ENCODE measurements at places on chromosomes 11 and 22.

GRCh38 chr22:28869736-28870135 is 13.6 kb upstream of the ZNRF3 start:
- no peak for DNase-seq

DNA sequence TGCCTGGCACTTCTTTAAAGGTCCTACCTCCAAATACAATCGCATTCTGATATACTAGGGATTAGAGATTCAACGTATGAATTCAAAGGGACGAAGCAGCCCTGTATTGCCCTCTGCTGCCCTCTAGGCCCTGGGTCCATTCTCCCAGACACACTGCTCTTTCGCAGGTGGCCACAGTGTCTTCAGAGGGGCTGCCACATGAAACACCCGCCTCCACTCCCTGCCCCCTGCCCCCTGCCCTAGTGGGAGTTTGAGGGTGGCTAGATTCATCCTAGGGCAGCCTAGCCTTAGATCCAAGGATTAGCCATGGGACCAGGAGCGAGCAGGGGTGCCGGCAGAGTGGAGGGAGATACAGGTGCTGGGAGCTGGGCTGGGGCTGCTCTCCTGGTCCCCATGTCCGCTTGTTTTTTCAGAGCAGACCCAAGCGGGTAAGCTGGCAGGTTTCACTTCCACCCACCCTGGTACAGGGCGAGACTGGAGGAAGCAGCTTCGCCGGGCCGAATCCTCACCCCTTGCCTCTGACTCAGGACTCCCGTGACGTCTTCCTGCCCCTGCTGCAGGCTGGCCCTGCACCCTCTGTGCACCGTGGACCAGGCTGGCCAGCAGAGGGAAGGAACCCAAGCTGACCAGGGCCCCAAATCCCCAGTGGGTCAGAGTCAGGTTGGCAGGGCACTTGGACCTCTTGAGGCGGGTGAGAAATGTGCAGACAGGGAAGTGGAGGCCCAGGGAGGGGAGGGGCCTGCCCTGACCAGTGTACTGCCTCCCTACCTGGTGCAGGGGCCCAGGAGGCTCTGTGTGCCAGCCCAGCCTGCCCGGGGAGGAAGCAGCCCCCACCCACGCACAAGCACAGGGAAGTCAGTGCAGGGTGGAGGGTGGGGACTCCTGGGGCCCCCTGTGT is 28.4 kb upstream of the HMOX1 start:
- peak; percentile 47 for DNase-seq

DNA sequence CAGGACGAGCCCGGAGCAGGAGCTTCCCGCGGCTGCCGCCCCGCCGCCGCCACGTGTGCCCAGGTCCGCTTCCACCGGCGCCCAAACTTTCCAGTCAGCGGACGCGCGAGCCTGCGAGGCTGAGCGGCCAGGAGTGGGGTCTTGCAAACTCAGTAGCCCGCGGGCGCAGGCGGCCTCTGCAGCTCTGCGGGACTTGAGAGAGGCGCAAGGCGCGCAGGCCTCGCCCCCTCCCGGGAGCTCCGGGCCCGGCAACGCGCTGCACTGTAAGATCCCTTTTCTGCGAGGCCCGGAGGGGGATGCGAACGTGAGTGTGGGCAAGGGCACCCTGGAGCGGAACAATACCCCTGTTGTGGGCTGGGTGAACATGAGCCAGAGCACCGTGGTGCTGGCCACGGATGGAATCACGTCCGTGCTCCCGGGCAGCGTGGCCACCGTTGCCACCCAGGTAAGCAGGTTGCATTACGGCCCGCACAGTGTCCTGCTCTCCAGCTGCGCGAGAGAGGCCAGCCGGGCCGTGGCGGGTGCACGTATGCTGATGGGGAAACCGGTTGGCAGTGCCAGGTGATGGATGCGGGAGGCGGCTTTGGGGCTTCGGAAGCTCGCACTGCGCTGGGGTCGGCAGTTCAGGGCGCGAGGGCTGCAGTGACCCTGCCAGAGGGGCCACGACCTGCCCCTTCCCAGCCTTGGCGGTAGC is 2.0 kb downstream of the SLC6A5 start:
- no peak for DNase-seq

DNA sequence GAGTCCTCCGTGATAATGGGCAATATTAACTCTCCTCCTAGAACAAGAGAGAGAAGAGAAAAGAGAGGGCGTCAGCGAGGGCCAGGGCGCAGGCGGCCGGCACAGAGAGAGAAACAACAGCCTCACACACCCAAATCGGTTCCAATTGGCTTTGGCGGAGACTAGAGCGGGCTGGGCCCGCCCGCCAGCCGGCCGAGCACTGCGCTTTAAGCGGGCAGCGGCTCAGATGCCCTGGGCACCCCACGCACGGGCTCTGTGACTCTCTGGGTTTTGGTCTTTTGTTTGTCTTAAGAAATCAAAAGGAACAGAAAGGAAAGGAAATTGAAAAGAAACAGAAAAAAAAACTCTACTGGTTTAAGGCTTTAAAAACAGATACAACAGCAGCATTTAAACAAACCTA is 17.0 kb downstream of the SLC22A12 start:
- no peak for DNase-seq

- DNase-seq: no peak
Measured at GRCh38 chr11:26283852-26284408, 48.0 kb upstream of the ANO3 start.

DNA sequence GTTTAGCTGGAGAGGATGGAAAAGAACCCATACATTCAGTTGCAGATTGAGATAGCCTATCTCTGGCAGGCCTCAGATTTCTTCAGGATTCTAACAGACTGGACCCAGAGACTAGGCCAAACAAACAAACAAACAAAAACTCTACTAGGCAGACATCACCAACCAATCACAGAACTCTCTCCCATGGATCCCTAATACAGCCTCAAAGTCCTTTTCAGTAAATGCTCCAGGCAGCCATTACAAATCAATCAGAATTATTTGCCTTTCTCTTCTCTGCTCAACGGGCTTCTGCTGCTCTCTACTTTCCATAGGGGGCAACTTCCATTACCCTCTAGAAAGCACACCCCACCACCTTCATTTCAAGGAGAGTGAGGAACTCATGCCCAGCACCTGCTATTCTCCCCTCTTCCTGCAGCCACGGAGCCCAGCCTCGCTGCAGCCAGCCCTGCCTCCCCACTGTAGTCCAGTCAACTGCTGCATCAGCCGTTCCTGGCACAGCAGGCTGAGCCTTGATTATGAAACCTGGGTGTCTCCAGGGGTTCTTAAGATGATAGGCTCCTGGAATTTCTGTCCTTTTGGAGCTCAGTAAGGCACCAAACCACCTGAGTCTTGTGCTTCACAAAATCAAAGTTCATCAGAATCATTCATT is 19.0 kb upstream of the SMIM35 start:
- DNase-seq: no peak

DNA sequence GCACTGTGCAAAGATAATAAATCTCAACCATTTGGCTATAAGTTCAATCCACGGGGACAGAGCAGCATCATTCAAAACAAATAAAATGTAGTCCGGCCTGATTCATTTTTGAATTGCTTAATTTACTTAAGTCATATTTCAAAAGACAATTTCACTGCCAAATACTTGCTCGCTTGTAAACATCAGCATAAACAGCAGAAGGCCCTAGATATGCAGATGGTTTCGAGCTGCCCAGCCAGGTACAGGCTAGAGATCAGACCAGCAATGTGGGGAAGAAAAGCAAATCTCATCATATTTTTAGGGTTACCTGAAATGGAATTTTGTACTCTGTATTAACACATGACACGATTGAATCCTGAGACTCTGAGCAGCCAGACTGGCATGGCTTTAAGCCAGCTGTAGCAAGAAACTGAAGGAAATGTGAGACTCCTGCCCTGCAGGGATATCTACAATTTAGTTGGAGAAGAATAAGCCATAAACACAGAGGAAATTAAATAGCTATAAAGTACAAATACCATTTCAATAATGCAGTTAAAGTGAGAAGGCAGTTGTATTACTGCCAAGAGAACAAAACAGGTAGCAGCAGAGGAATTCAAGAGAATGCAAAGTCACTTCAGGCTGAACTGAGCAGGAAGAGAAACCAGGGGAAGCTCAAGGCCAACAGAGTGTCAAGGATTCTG is 440.3 kb downstream of the ETS1 start:
- no peak for DNase-seq

GRCh38 chr11:69654001-69654659 is 13.2 kb downstream of the CCND1 start:
- DNase-seq: no peak

GRCh38 chr22:42315392-42315756 is 44.9 kb upstream of the TCF20 start:
- no peak for DNase-seq

DNA sequence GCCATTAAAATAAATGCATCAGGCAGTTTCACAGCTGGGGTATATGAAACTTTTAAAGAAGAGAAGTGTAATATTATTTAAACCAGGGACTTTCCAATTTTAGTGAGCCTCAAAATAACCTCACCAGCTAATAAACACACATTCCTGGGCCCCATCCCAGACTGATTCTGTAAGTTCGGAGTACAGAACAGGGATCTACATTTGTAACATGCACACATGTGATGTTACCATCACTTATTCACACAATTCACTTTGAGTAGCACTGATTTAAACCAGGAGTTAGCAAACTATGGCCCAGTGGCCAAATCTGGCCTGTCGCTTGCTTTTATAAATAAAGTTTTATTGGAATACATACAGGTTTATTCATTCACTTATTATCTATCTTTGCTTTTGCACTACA is 62.0 kb downstream of the STK33 start:
- no peak for DNase-seq

- no peak for DNase-seq
Measured at GRCh38 chr22:39546889-39547586, 14.5 kb upstream of the RPS19BP1 start.

DNA sequence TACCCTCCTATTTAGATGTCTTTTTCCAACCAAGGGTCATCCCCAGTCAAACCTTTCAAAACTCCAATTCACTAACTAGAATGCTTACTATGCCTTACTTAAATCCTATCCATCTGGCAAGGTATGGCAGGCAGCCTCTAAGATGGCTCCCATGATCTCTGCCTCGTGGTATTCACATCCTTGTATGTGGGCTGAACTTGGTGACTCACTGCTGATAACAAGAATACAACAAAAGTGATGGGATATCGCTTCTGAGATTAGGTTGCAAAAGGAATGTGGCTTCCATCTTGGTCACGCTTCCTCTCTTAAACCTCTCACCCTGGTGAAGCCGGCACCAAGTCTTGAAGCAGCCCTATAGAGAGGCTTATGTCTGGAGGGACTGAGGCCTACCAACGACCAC is 29.6 kb upstream of the UPB1 start:
- no peak for DNase-seq

- no peak for DNase-seq
Measured at GRCh38 chr11:72767203-72768062, 15.2 kb upstream of the ARAP1 start.

GRCh38 chr22:22384267-22384666 is 124.3 kb downstream of the ZNF280B start:
- no peak for DNase-seq

- DNase-seq: no peak
Measured at GRCh38 chr11:17552041-17552355, 4.9 kb downstream of the OTOG start.

DNA sequence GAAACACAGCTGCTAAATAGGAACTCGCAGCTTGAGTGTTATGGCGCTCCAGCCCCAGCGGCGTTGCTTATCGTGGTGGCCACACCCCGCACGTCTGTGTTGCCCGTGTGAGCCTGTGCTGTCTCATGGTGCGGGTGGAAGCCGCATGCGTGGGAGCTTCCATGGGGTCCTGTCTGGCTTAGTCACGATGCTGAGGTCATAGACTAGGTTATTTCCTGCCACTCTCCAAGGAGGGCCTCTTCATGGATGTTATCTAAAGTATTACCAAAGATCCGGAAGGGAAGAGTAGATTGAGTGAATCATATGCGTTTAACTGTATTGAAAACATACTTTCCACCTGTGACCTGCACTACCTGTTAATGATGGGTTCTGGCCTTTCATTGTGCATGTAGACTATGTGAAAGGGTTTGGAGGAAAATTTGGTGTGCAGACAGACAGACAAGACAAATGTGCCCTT is 21.7 kb downstream of the CTTN start:
- DNase-seq: no peak

DNA sequence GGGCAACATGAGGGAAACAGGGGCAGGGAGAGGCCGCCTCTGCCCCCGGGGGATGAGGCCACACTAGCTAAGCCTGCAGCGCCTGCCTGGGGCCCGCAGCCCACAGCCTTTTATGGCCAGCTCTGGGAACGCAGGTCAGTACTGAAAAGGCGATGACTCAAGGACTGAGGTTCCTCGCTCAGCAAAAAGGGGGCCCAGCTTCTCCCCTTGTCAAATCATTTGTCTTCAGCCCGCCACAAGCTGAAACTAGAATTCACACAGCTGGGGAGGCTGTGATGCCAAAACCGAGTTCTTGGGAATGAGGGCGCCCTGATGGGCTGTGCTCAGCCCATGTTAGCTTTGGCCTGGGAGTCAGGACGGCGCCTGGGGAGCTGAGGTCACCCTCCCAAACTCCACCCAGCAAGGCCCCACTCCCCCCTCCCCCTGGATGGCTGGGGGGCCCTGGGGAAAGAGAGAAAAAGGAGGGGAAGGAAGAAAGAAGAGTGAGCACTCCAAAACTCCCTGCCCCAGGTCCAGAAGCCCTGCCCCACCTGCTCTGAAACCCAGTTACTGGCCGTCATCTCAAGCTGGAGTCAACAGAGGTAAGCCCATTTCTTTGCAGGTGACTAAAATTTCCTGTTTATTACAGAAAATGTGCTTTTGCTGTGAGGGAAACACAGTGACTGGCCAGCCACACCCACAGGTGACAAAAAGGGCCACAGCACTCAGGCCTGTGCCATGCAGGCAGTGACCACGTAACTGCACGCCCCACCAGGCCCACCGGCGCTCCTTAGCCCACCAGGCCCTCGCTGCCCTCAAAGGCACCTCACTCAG is 13.7 kb downstream of the EHD1 start:
- DNase-seq: peak; percentile 56

DNA sequence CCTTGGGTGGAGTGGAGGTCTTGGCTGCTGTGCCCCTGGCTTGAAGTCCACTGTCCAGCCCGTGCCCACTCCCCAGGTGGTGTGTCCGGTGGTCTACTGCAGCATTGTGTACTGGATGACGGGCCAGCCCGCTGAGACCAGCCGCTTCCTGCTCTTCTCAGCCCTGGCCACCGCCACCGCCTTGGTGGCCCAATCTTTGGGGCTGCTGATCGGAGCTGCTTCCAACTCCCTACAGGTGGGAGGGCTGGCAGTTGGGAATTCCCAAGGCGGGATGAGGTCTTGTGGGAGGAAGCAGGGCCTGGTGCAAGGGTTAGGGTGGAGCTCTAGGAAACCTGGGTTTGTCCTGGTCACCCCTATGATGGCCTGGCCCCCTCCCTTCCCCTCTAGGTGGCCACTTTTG is 8.4 kb upstream of the NLRX1 start:
- no peak for DNase-seq

GRCh38 chr11:93075782-93076181 is 106.3 kb downstream of the MTNR1B start:
- no peak for DNase-seq

Data from stimulated activated CD8-positive, alpha-beta memory T cell treated with anti-CD3 and anti-CD28 coated beads, Interleukin-4, amount 100 ng/mL, for 24 hours (primary cell).